ENCODE measurements at places on chromosomes 11 and 22.

GRCh38 chr11:129881570-129882170 is 13.7 kb downstream of the NFRKB start:
- DNase-seq, result no peak

DNA sequence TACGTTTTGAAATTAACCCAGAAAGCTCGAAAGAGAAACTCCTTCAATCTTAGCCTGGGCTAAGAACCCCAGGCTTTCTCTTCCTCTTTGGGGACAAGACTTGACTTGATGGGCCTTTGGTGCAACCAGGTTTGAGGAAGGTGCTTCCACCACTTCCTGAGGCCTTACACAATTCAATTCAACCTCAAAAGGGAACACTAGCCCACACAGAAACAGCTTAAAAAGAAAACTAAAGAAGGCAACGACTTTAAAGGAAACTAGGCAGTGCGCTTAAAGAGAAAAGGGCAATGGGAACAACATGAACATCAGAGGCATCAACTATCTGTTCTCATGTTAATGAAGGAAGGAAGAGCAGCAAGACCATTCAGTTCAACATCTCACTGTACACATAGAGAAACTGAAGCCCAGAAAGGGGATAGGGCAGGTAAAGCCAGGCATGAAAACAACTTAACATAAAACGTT is 24.8 kb downstream of the PAK1 start:
- DNase-seq, result no peak

- no peak for DNase-seq
These were observed 105.4 kb upstream of the PITPNB start for GRCh38 chr22:28024422-28024888.

GRCh38 chr11:3058753-3059664 is 1.8 kb upstream of the CARS1 start:
- no peak for DNase-seq

DNA sequence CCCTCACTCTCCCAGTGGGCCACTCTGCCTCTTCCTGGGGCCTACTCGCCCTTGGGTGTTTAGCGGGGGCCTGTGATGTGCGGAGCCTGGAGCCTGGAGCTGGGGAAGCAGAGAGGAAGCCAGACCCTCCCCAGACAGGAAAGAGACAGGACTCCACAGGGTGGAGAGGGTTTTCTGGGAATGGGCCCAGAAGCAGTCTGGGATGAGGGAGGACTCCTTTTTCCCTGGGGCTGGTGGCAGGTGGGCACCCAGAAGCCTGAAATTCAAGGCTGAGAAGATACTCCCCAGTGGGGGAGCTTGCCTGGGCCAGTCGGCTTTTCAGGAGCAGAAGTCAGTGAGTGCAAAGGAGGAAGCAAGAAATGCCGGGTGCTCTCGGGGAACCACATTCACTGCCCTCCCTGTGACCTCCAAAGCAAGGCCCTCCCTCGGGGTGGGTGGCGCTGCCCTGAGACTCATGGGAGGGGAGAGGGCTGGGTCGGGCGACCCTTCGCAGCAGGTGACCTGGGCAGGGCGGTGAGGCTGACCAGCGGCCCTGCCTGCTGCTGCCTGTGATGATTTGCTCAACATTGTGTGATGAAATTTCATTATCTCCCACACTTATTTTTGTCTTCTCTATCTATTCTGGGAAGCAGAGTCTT is 1377.4 kb downstream of the BRD1 start:
- no peak for DNase-seq

GRCh38 chr11:288478-289397 is at the start of gene PGGHG:
Gene PGGHG, plus strand, starts transcription at chr11:289126. Its CDS starts 691 bp downstream, at chr11:289817.
- no peak for DNase-seq

- no peak for DNase-seq
These were observed 595.3 kb upstream of the CCDC90B start for GRCh38 chr11:83881428-83881827.

DNA sequence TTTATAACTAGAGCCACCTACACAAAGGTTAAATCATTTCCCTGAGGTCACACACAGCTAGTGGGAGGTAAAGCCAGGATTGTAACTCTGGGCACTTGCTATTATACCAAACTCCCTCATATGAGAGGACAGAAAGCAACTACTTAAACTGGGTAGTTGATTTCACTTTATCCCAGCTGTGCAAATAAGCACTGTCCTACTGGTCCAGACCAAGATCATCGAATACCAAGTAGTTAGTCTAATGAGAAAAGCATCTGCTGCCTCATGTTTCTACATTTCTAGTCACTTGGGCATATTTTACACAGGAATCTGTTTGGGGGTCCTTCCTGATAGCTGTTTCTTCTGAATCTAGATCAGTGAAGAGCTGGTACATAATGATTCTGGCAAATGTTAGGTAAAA is 178.6 kb upstream of the NARS2 start:
- no peak for DNase-seq

DNA sequence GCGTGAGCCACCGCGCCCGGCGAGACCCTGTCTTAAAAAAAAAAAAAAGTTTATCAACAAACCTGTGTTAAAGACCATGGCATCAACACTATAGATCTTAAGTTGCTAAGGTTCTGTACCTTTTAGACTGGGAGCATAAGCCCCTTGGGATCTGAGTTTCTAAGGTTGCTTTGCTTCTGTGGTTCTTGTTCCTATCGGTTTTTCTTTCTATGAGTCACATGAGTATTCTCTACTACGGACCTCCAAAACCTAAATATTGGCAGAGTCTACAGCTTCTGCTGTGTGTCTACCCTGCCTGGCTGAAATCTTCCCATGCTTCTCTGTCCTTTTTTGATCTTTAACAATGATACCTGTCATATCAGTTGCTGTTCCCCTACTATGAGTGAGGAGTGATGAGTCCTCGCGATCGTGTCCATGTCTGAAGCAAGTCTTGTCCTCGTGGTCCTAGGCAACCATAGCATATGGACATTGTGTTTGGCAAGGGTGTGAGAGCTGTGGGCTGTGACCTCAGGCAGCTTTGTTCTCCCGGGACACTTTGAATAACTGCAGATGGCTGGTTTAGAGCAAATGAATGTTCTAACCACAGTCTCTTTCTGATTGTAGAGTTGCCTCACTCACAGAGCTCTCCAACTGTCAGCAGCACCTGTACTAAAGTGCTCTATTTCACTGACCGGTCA is 9.0 kb upstream of the DLAT start:
- no peak for DNase-seq

DNA sequence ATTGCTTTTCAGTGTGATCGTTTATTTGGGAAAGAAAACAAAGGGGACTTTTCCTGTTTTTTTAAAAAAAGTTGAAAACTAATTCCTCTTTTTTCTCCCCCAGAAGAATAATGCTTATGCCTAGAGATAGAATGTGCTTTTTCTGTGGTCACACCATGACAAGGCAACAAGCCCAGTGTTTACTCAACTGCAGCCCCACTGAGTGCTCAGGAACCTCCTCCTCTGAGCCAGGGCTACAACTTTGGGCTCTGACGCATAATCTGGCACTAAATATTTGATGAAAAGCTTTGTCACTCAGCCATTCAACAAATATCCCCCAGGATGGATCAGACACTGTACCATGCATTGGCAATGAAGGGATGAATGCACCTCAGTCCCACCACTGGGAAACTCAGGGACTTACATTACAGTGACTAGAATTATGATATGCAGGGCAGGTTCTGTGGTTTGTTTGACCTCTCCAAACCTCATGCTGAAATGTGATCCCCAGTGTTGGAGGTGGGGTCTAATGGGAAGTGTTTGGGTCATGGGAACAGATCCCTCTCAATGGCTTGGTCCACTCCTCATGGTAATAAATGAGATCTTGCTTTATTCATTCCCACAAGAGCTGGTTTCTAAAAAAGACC is 155.9 kb downstream of the CCDC34 start:
- no peak for DNase-seq

DNA sequence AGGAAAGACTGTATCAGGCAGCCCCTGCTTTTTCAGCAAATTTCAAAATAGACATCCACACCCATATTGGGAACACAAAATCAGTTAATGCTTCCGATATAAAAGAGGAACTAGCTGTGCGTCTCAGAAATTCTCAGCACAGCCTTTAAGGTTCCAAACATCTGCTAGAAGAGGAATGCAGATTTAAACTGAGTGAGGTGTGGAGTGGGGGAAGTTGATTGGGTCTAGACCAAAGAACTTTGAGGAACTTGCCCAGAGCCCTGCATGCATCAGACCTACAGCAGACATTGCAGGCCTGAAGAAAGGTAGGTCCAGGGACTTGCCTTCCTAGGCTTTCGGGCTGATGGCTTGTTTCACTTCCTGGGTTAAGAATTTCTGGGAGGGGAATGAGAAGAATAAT is at the start of gene MS4A4A:
Gene MS4A4A (plus strand): TSS at position 255 of the 400 bp plus-strand sequence. CDS start 10 bp downstream, at position 265.
- DNase-seq, result no peak

DNA sequence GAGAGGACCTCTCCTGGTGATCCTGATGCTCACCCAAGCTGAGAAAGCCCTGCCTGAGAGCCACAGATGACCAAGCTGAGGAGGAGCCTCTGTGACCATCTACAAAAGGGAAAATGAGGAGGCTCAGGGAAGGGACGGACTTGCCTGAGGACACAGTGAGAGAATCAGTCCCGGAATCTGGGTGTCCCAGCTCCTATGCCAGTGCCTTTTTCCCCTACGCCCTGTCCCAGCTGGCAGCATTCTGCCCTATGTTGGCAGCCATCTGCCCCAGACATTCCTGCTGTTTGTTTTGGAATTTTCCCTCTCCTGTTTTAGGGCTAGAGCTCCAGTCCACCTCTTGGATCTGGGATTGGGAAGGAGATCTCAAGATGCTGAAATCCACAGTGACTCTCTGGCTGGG is 54.6 kb downstream of the C11orf58 start:
- DNase-seq, result no peak

- DNase-seq, result no peak
These were observed 43.1 kb downstream of the ARL14EP start for GRCh38 chr11:30365793-30366517.

- no peak for DNase-seq
These were observed 4.5 kb downstream of the LMNTD2 start for GRCh38 chr11:555780-556661.

DNA sequence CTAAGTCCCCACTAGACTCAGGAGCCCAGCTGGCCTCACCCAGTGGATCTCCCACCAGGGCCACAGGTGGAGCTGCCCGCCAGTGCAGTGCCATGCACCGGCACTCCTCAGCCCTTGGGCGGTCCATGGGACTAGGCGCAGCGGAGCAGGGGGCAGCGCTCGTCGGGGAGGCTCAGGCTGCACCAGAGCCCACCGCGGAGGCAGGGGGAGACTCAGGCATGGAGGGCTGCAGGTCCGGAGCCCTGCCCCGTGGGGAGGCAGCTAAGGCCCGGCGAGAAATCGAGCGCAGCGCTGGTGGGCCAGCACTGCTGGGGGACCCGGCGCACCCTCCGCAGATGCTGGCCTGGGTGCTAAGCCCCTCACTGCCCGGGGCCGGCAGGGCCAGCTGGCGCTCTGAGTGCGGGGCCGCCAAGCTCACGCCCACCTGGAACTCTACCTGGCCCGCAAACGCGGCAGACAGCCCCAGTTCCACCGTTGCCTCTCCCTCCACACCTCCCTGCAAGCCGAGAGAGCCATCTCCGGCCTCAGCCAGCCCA is 1275.2 kb upstream of the CNTN5 start:
- no peak for DNase-seq

GRCh38 chr22:25706197-25706596 is 35.8 kb upstream of the MYO18B start:
- DNase-seq, result no peak

All from SK-N-MC (cell line).